ENCODE measurements at places on chromosomes 7 and 10.

- DNase-seq = no peak
Measured at GRCh38 chr10:46293832-46294640, 7.2 kb downstream of the ANTXRL start.

GRCh38 chr7:22331704-22332103 is 25.2 kb downstream of the RAPGEF5 start:
- no peak for DNase-seq

DNA sequence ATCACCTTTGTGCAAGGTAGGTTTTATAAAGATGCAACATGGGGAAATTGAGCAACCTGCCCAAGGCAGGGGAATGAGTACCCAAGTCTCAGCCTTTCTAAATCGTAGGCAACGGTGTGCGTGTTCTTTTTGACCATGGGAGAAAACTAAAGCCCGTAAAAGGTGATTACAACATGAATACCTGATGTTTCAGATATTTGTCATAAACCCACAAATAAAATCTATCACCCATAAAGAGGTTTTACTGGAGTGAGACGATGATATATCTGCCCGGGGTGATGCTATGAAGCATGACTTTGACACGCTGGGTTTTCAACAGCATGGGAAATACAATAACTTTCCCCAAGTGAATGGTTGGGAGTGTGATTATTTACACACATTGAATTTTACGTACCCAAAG is 406.3 kb upstream of the KLF6 start:
- no peak for DNase-seq

DNA sequence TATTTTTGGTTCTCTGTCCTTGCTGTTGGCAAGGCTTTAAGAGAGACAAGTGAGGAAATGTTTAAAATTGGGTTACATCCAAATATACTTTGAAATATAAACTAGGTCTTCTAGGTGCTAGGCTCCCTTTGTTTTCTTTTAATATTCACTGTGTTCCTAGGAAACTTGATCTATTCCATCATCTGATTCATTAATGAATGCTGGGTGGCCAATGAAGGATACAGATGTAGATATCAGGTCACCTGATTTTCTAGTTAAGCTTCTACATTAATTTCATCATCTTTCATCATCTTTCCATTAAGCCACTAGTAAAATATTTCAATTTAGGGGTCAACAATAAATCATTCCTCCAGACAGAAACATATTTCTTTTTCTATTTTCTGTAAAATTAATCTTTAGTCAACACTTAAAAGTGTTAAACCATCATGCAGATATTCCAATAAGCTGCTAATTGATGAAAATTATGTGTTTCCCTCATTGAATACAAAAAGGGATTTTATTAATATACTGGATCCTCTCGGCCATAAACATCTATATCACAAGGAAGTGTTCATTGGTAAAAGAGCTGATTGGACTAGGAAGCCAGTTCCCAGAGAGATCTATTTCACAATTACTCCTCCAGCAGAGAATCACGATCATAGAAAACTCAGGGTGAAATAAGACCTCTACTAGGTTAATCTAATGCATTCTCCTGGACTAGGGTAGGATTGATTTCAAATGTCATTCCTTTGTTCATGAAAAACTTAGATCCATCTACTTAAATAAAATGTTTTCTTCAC is 14.7 kb downstream of the HGF start:
- no peak for DNase-seq

DNA sequence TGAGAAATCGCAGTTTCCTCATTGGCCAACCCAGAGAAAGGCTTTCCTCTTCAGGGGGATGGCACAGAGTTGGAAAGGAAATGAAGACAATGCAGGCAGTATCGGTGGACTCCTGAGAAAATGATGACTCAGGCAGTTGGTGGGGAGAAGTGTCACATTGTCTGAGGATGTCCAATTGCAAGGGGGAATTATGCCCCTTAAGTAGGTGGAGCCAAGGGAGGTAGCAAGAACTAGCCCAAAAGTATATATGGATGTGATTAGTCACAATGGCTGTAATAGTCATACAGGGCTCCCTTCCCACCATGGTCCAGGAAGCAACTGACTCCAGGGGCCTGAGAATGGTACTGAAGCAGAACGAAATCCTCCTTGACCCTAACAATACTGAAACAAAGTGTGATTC is 58.3 kb upstream of the EGFR start:
- no peak for DNase-seq

DNA sequence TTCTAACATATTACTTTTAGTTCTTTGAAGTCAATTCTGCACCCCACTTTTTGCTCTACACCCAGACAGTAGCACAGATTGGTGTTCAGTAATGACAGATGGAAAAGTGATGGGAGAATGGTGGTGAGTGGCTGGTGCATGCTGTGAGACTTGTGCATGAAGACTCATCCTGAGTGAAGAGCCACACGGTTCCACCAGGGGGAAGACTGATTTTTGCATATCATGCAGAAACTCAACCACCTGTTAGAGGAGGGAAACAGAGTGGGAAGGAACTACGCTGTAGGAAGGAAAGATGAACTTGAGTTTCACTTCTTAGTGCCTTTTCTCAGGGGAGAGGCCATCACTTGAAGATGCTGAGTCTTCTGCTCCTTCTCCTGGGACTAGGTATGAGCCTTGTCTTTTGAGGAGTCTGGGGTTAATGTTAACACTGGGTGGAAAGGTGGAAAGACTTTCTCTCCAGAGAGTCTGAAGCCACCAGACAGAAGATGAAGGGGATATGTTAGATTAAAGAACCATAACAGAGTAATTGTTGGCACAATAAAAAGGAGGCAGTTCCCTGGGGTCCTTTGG is 9.3 kb upstream of the PRSS1 start:
- DNase-seq = no peak

DNA sequence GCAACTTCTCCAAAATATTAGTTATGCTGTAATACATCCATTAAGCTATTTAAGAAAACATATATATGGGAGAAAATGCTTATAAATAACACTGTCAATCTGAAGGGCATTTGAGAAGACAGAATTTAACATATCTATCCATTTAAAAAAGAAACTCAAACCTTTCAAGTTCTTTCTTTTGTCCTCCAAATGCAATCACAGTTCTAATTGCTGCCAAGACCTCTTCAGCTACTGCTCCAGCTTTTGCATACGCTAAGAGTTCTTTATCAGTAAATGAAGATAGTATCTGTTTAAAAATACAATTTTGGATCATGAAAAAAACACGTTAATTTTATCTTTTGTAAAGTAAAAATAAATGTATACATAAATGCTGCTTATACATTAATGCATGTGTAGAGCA is 39.6 kb downstream of the ABCB1 start:
- no peak for DNase-seq

- DNase-seq = no peak
Measured at GRCh38 chr7:22120391-22121053, 174.8 kb upstream of the CDCA7L start.

DNA sequence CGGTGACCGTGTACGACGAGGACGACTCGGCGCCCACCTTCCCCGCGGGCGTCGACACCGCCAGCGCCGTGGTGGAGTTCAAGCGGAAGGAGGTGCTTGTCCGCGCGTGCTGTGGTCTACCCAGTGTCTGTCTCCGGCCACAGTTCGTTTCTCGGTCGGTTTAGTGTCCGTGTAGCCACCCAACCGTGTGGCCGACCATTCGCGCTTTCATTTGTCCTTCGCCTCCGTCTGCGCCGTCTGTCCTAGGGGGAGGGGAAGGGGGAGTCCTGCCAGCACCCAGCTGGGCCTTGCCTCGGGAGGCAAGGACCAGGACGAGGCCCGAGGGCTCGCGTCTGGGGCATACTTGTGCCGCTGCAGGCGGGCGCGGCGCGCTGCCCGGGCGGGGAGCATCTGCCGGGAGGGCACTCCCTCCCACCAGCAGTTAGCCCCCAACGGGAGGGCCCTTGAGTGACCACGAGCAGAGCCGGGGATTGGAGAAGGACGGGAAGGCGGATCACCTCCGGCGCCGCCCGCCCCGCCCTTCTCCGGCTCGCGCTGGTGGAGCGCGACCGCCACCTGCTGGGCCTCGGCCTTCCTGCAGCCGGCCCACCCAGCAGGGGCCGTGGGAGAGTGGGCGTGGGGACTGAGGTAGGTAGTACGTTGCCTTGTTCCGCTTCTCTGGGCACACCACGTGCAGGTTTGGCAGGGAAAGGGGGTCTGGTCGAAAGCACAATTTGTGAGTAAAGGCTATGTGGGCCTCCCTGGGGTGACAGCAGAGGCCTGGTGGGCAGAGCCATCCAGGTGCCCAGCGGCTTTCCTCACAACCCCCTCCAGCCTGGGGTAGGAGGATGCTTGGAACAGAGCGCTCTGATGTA is 28.5 kb downstream of the RET start:
- peak; percentile 82 for DNase-seq

- DNase-seq = no peak
Measured at GRCh38 chr7:69365651-69366192, 232.6 kb upstream of the AUTS2 start.

- DNase-seq = no peak
Measured at GRCh38 chr7:3080106-3080505, 36.4 kb upstream of the CARD11 start.
